ENCODE measurements at places on chromosomes 4 and X.

DNA sequence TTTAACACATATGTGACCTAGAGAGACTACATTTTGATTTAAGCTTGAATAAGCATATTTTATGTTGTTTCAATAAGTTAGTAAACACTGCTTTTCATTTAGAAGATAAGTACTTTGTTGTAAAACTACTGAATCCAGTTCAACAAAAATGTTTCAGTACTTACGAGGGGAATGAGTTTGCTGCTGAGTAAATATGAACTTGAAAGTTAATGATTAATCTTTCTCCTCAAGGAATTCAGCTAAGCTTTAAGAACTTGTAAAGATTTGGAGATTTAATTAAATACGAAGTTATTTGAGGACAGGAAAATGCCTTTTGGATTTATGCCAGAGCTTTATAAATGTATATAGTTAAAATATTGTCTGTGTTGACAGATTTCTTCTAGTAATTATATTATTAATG is 933.0 kb upstream of the LCORL start:
- no peak for DNase-seq

- DNase-seq: peak; percentile 54
These were observed 181.3 kb upstream of the STK26 start for GRCh38 chrX:131841496-131842437.

DNA sequence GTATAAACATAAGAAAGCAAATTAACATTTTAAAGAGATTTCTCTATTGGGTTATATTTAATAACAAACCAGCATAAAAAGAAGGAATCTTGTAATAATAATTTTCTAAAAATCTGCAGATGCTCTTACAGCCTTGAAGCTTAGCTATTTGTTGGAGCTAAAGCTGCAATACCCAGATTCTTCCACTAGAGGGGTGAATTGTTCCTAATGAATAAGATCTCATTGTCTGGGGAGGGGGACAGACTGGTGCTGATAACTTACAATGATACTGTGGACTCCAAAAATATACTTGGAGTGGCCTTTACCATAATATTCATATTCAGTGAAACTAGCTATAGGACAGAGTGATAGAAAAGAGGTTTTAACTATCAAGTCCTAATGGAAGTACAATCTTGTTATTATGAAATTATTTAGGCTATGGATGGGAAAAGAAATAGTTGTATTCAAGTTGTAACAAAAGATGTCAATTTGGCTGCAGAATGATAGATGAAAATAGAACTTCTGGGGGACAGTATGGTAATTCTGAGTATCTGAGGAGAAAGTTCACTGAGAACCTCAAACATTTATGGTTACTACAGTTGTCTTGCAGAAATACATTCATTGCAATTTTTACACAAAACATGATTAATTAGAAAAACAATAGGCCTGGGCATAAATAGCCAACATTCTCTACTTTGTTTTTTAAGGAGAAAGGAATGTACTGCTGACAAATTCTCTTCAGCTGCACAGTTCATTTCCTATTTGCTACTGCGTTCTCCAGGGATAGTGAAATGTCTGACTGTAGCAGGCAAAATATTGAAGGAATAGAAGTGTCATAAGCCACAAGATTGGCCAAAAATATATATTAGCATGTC is 443.3 kb downstream of the GBA3 start:
- DNase-seq: peak; percentile 8

DNA sequence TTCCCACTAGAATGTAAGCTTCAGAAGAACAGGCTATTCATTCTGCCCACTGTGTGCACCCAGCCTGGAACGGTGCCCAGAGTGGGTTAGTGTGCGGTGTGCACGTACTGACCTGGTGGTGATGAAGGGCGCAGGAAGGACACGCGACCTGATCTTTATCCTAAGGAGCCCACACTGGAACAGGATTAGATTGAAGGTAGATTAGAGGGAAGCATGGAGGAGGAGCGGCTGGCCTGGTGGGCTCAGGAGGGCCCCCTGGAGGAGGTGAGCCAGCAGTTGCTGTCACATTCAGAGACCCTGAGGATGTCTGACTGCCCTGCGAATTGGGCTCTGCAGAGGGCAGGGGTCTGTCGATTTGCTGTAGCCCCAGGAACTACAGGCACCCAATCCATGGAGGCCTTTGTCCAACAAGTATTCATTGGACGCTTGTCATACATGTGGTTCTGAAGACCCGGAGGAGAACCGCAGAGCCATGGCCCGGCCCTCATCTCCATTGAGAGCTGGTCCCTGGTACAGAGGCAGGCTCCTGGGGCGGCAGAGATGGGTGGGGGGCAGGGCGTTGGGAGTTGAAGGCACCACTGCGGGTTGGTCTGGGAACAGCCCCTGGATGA is 73.2 kb downstream of the HTRA3 start:
- no peak for DNase-seq

- DNase-seq: no peak
These were observed 20.1 kb upstream of the XPNPEP2 start for GRCh38 chrX:129718676-129719075.

DNA sequence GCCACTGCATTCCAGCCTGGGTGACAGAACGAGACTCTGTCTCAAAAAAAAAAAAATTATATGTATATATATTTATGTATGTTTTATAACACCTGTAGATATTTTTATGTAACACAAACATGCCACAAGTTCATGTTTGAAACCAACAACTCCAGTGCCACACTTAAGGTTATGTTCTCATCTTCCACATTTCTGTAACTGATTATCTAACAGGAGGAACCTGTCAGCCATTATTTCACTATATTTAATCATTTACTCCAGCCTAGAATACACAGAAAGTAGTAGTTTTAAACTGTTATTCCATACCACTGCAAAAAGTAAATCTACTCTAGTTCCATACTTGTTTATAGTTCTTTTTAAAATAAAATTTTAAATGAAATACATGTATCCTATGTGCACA is 32.3 kb downstream of the MCUB start:
- DNase-seq: no peak

DNA sequence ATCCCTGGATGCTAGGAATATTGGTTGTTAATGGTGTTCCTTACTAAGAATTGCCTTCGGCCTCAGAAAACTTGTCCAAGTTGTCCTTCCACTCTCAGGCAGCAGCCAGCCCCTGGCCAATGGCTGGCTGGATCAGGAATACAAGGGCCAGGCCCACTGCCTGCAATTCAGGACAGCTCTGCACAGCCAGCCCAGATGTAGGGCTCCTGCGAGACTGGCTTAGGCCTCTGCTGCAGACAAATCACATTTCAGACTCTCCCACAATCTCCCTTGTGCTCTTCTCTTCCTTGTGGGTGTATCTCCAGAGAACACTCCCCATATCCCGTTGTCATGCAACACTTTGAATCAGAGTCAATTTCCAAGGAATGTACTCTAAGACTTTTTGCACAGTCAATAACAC is 747.6 kb upstream of the FTHL17 start:
- DNase-seq: no peak

GRCh38 chrX:136598631-136599030 is 49.3 kb upstream of the CD40LG start:
- DNase-seq: peak; percentile 48

- no peak for DNase-seq
These were observed 667.2 kb downstream of the GRID2 start for GRCh38 chr4:92970996-92971395.

DNA sequence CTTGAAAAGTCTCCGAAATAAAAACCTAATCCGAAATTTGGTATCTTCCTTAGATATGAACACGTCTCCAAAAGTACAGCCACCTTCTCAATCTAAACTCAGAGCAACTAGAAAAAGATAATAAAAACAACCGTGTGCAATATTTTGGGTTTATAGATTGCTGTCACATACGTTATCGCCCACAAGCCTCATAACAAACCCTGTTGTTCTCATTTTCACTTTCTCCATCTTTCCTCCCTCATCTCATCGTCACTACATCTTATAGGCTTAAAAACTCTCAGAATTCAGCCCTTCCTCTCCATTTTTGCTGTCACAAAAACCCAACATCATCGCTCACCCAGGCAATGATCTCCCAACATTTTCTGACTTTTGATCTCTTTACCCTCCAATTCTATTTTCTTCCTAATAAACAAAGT is 448 bp upstream of the SCFD2 start:
- DNase-seq: no peak

DNA sequence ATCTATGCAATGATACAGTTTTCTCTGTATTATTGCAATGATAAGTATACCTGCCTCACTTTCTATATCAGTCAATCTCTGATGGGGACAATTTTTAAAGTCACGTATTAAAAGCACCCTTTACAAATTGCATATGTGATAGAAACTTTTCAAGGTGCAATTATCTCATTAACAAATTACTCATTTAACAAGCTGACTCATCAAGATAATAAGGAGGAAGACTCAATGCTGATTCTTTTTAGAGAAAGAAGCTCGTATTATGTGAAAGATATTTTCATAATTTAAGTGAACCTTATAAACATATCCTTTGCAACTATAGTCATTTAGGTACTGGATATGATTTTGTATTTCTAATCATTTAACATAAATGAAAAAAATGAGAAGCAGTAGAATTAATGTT is 1080.9 kb upstream of the TENM3 start:
- no peak for DNase-seq

DNA sequence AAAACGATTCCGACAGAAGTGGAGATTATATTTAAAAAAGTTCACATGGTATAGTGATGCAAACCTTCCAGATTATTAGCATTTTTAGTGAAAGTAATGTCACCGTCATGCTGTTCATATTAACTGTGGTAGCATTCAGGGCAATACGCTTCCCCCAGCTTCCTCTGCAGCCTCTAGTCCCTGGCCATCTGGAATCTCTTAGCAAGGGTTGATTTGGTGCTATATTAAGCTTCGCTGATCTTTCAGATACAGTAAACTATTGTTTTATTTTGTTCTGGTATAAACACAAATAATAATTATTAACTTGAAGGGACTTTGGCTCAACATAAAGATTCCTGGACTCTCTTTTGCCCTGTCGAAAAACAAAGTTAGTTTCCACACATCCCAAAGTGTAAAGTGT is 1080.5 kb upstream of the TENM3 start:
- DNase-seq: no peak

GRCh38 chrX:52979568-52979967 is 21.2 kb upstream of the FAM156A start:
- DNase-seq: no peak

All from mammary epithelial cell (primary cell).